ENCODE measurements at places on chromosomes 3 and 15. TPM values are rescaled to one million over a fixed set of nuclear protein-coding genes. Genes with fewer than 3 reads are reported as not detected.
A peak's percentile ranks its signal among the peaks of the same experiment; 100 is the strongest.

Gene TM6SF1
- total RNA-seq, result 0.85 TPM

Gene TTLL13
- total RNA-seq, result not detected

Gene KLHDC8B
- 1.7 TPM for total RNA-seq

Gene PLA2G4D
- total RNA-seq, result not detected

Gene MEX3B
- total RNA-seq, result 0.87 TPM

Gene MRAS
- total RNA-seq, result 1.6 TPM

Gene CPLX3
- 0.20 TPM for total RNA-seq

Gene SNX33
- total RNA-seq, result 1.8 TPM

Gene SLC7A14
- not detected for total RNA-seq

Gene GOLGA8K
- 0.26 TPM for total RNA-seq

Gene DGKG
- 1.9 TPM for total RNA-seq

Gene ANKRD28
- total RNA-seq, result 105 TPM

Gene ISLR2
- total RNA-seq, result not detected

Gene KNL1
- 0.77 TPM for total RNA-seq

Gene MAGI1
- not detected for total RNA-seq

Gene PTH1R
- not detected for total RNA-seq

Gene CDV3
- total RNA-seq, result 196 TPM

DNA sequence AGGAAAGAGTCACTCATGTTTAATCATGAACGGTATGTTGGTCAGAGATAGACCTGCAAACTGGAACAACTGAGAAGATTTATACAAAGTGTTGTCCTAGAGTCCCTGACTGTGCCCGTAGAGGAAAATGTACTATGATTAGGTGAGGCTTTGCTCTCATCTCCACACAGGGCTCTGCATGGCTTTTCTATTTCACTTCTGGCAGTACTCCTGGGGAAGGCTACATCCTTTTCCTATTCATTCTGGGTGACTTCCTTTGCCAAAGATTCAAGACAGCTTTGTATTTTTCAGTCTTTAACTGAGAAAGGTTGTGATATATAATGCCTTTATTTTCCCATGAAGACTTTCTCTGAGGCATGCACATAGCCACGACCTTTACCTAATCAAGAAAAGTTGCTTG is 414.7 kb downstream of the ZBTB20 start:
- H3K4me1 ChIP-seq, result peaks cover 4% of the 10 kb centered on the region
- no peaks in the 10 kb centered on the region for H3K27me3 ChIP-seq
- DNase-seq, result no peak
- H3K36me3 ChIP-seq, result no peaks in the 10 kb centered on the region
- no peak overlapping the region for H3K27ac ChIP-seq

- H3K4me1 ChIP-seq, result no peaks in the 10 kb centered on the region
- no peak overlapping the region for H3K27ac ChIP-seq
- DNase-seq, result no peak
- no peak overlapping the region for H3K4me3 ChIP-seq
- H3K27me3 ChIP-seq, result peaks cover 6% of the 10 kb centered on the region
Measured at GRCh38 chr3:131702146-131702545, 199.4 kb upstream of the MRPL3 start.

GRCh38 chr3:166223120-166223519 is 385.9 kb upstream of the BCHE start:
- DNase-seq, result no peak
- no peaks in the 10 kb centered on the region for H3K27me3 ChIP-seq
- H3K36me3 ChIP-seq, result no peaks in the 10 kb centered on the region
- H3K27ac ChIP-seq, result no peak overlapping the region

DNA sequence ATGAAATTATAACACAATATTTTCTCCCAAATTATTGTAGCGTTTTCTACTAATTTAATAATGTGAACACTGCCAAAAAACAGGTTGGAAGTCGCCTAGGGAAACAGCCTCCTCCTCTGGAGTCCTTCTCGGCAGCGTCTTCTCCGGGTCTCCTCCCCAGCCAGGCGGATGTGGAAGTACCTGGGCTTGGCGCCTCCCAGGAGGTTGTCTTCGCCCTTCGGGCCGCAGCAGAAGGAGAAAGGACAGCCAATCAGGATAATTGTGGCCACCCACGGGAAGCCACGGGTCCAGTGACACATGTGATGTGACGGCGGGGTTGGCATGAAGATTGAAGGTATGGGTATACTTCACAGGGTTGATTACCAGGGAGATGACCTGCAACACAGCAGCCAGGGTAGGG is 491.2 kb downstream of the PYDC2 start:
- no peaks in the 10 kb centered on the region for H3K27me3 ChIP-seq
- DNase-seq, result no peak
- H3K4me3 ChIP-seq, result no peak overlapping the region
- no peak overlapping the region for H3K27ac ChIP-seq
- no peaks in the 10 kb centered on the region for H3K36me3 ChIP-seq

GRCh38 chr3:180278583-180279188 is 241.9 kb upstream of the PEX5L start:
- DNase-seq, result no peak
- no peaks in the 10 kb centered on the region for H3K27me3 ChIP-seq
- H3K4me1 ChIP-seq, result no peaks in the 10 kb centered on the region

- H3K4me1 ChIP-seq, result peaks cover 47% of the 10 kb centered on the region
- no peak for DNase-seq
- H3K27me3 ChIP-seq, result no peaks in the 10 kb centered on the region
- peak overlapping the region; percentile 81 for H3K4me3 ChIP-seq
Measured at GRCh38 chr3:42519568-42519962, 17.1 kb downstream of the VIPR1 start.

DNA sequence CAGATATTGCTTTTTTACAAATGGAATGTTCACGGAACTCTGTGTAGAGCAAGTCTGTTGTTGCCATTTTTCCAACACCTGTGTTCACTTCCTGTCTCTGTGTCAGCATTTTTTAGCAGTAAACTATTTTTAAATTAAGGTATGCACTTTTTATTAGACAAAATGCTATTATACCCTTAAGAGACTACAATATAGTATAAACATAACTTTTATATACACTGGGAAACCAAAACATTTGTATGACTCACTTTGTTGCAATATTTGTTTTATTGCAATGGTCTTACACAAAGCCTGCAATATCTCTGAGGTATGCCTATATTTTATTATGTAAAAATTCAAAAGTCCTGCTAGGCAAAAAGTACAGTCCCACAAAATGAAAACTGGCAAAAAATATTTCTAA is 39.8 kb upstream of the FGF7 start:
- H3K36me3 ChIP-seq, result no peaks in the 10 kb centered on the region
- DNase-seq, result no peak
- no peak overlapping the region for H3K27ac ChIP-seq
- H3K27me3 ChIP-seq, result peaks cover 5% of the 10 kb centered on the region
- no peak overlapping the region for H3K4me3 ChIP-seq

GRCh38 chr3:42706721-42707619 is 4.4 kb upstream of the HHATL start:
- no peaks in the 10 kb centered on the region for H3K36me3 ChIP-seq
- H3K27ac ChIP-seq, result no peak overlapping the region
- no peak overlapping the region for H3K4me3 ChIP-seq
- DNase-seq, result no peak
- peaks cover 2% of the 10 kb centered on the region for H3K4me1 ChIP-seq

- H3K36me3 ChIP-seq, result no peaks in the 10 kb centered on the region
- H3K4me1 ChIP-seq, result no peaks in the 10 kb centered on the region
- H3K4me3 ChIP-seq, result no peak overlapping the region
- DNase-seq, result no peak
- no peak overlapping the region for H3K27ac ChIP-seq
- no peaks in the 10 kb centered on the region for H3K27me3 ChIP-seq
Measured at GRCh38 chr3:111747490-111747889, 111.6 kb upstream of the PHLDB2 start.

DNA sequence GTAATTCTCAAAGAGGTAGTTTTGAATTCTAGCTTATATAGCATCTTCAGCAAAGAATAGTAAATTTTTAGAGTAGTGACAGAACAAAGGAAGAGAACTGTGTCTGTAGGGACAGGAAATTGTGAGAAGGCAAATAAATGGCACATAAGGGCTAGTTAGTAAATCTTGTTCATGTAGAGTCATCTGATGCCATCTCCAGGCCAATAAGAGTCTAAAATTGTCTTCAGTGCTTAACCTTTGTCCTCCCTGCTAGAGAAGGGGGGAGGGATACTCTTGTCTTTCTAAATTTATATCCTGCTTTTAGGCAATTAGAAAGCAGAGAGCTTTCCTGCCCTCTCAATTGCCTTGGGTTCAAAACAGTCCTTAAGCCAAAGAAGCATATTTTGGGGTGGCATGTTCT is 87.0 kb upstream of the DNAJC19 start:
- H3K27me3 ChIP-seq, result no peaks in the 10 kb centered on the region
- H3K4me3 ChIP-seq, result no peak overlapping the region
- no peaks in the 10 kb centered on the region for H3K4me1 ChIP-seq

- no peak overlapping the region for H3K27ac ChIP-seq
- no peaks in the 10 kb centered on the region for H3K4me1 ChIP-seq
- no peaks in the 10 kb centered on the region for H3K36me3 ChIP-seq
- H3K4me3 ChIP-seq, result no peak overlapping the region
- no peak for DNase-seq
Measured at GRCh38 chr3:55662683-55663082, 175.6 kb upstream of the WNT5A start.

DNA sequence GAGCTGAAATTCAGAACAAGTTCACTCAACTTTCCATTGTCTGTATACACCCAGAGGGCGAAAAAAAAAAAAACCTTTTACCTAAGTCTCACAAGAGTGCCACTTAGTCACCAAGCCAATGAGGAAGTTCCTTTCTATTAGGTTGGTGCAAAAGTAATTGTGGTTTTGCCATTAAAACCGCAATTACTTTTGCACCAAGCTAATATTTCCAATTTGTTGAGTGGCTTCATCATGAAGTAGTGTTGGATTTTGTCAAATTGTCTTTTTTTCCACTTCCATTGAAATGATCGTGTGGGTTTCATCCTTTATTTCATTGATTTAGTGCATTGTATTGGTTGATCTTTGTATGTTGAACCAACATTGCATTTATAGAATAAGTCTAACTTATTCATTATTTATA is 253.9 kb downstream of the ZIC4 start:
- no peak overlapping the region for H3K27ac ChIP-seq
- no peaks in the 10 kb centered on the region for H3K4me1 ChIP-seq
- no peak overlapping the region for H3K4me3 ChIP-seq

GRCh38 chr15:90300988-90301706 is 35.7 kb downstream of the NGRN start:
- peak overlapping the region; percentile 45 for H3K27ac ChIP-seq
- H3K27me3 ChIP-seq, result no peaks in the 10 kb centered on the region
- H3K36me3 ChIP-seq, result no peaks in the 10 kb centered on the region
- H3K4me1 ChIP-seq, result peaks cover 9% of the 10 kb centered on the region
- H3K4me3 ChIP-seq, result peak overlapping the region; percentile 3
- DNase-seq, result peak; percentile 48

GRCh38 chr15:25771338-25771706 is 91.8 kb downstream of the ATP10A start:
- no peak overlapping the region for H3K4me3 ChIP-seq
- H3K36me3 ChIP-seq, result peaks cover 2% of the 10 kb centered on the region
- no peak for DNase-seq
- peaks cover 8% of the 10 kb centered on the region for H3K4me1 ChIP-seq

DNA sequence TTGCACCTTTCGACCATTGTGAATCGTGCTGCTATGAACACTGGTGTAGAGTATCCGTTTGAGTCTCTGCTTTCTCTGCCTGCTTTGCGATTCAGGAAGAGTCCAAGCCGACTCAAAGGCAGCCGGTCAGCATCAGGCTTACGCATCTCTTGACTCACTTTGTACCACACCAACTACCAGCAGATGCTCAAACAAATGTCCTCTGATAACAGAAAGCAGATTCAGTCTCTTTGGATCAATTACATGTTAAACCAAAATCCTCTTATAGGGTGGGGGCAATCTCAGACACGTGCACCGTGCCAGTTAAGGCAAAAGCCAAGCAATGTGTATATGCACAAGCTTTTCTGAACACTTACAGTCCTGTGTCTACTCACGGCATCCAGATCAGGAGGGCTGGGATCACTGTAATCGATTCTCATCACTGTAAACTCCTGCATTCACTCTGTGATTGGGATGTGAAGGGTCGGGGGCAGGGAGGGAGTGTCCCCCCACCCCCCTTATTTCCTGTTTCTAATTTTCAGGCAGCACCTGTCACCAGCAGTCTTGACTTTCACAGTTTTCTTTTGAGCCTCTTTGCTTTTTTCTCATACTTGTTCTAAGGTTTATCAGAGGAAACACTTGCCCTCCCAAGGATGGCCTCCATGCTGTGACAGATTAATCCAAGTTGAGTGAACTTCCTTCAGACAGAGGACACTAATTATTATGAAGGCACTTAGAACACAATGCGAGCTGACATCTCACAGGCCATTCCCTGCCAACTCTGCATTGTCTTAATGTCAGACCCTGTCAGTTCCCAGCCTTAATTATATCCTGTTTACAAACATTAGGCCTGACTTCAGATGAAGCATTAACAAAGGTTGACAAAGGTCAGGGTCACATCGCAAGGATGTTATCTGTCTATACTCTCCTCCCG is 153.5 kb downstream of the MECOM start:
- H3K4me1 ChIP-seq, result peaks cover 16% of the 10 kb centered on the region
- H3K36me3 ChIP-seq, result no peaks in the 10 kb centered on the region
- H3K4me3 ChIP-seq, result peak overlapping the region; percentile 45

GRCh38 chr15:76576523-76577279 is 240.1 kb downstream of the ISL2 start:
- H3K36me3 ChIP-seq, result peaks cover 13% of the 10 kb centered on the region
- no peak overlapping the region for H3K27ac ChIP-seq
- DNase-seq, result no peak
- no peaks in the 10 kb centered on the region for H3K27me3 ChIP-seq
- H3K4me1 ChIP-seq, result peaks cover 15% of the 10 kb centered on the region

GRCh38 chr15:70077188-70078147 is 20.2 kb downstream of the TLE3 start:
- H3K36me3 ChIP-seq, result peaks cover 15% of the 10 kb centered on the region
- H3K27me3 ChIP-seq, result no peaks in the 10 kb centered on the region
- H3K4me3 ChIP-seq, result no peak overlapping the region
- H3K4me1 ChIP-seq, result peaks cover 20% of the 10 kb centered on the region
- DNase-seq, result no peak
- H3K27ac ChIP-seq, result peak overlapping the region; percentile 88

GRCh38 chr3:14393440-14394106 is 8.8 kb upstream of the SLC6A6 start:
- DNase-seq, result no peak
- no peak overlapping the region for H3K4me3 ChIP-seq
- no peak overlapping the region for H3K27ac ChIP-seq
- peaks cover 6% of the 10 kb centered on the region for H3K27me3 ChIP-seq

DNA sequence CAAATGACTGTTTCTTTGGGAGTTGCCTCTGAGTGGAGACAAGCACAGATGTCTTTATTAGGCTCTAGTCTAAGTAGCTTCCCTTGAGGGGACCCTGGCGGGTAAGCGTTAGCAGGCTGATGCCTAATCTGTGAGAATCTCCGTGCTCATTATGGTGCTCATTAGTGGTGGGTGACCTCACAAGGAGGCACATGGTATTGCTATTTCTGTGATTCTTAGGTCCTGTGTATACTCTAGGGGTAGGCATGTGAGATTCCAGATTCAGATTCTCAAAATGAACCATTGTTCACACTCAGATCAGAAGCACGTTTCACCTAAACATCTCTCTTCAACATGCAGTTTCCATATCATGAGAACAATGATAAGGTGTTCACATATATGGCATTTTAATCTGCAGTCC is 809.7 kb downstream of the NR2F2 start:
- no peaks in the 10 kb centered on the region for H3K36me3 ChIP-seq
- H3K27ac ChIP-seq, result no peak overlapping the region
- H3K27me3 ChIP-seq, result no peaks in the 10 kb centered on the region
- H3K4me1 ChIP-seq, result no peaks in the 10 kb centered on the region
- DNase-seq, result no peak

GRCh38 chr3:42702066-42702951 is at the start of gene HHATL:
Gene HHATL, minus strand, starts transcription at chr3:42702798. Its CDS starts 1,972 bp downstream, at chr3:42700826.
- H3K4me3 ChIP-seq, result no peak within 1 kb of the TSS
- peaks cover 16% of the 10 kb centered on the region for H3K4me1 ChIP-seq
- no peak within 1 kb of the TSS for H3K27ac ChIP-seq
- no peak for DNase-seq

All from T-helper 17 cell (primary cell).